Kidney tubule cell (primary cell): ENCODE measurements at places on chromosomes 2 and 18.

DNA sequence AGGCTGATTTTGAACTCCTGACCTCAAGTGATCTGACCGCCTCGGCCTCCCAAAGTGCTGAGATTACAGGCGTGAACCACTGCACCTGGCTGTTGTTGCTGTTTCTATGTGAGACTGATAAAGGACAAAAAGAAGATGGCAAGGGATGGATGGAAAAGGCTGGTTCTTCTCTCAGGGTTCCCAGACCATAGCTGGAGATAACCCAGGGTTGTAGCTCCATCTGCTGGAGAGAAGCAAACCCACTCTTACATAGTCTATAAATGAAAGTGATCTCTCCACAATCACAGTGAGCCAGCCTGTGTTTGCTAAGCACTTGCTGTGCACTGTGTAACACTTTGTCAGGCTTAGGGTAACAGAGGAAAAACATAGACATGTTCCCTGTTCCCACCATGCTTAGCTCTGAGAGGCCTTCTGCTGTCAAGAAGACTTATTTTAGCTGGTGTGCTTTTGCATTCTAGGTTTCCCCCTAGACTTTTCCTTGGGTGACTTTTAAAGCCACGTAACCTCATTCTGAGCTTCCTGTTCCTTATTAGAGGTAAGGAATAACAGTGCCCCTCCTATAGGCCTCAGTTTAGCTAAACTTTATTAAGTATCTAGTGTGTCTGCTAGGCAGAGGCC is 49.7 kb downstream of the LIMS1 start:
- peak; percentile 84 for DNase-seq

DNA sequence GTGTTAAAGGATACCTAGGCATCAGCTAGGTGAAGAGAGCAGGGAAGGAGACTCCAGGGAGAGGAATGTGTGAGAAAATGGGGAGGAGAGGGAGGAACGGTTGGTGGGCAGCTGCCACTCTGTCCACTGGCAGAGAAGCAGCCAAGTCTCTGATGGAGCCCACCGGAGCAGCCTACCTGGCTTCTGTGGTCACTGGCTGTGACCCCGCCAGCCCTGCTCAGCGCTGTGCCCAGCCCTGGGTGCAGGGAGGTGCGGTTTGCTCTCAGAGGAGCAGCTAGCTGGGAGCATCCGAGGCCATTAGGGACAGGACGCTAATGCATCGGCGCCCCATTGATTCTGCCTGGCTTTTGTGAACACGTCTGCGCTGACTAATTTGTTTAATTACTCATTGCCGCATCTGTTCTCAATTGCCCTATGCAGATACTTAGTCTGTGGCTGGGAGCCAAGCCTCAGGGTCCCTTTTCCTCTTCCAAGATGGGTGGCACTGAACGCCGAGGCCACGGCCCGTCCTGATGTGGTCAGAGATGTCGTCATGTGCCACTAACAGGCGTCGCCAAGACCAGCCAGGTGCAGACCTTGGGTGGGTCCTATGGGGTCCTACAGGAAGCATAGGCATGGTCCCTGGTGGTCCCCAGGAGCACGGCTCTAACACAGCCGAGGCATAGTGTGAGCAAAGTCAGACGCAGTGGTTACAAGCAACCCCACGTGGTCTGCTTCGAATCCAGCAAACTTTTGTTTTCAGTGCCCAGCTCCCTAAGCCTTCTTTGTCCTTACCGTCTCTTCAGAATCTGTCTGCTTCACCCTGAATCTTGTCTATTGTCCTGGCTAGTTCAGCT is 82.0 kb downstream of the RRM2 start:
- DNase-seq = no peak

GRCh38 chr18:61738042-61738441 is 154.8 kb downstream of the RNF152 start:
- DNase-seq = no peak

GRCh38 chr18:8603663-8604520 is 5.3 kb upstream of the RAB12 start:
- no peak for DNase-seq

- DNase-seq = no peak
Measured at GRCh38 chr2:179336782-179337534, 72.3 kb upstream of the SESTD1 start.

GRCh38 chr2:156541229-156541628 is 105.0 kb downstream of the GPD2 start:
- DNase-seq = no peak

DNA sequence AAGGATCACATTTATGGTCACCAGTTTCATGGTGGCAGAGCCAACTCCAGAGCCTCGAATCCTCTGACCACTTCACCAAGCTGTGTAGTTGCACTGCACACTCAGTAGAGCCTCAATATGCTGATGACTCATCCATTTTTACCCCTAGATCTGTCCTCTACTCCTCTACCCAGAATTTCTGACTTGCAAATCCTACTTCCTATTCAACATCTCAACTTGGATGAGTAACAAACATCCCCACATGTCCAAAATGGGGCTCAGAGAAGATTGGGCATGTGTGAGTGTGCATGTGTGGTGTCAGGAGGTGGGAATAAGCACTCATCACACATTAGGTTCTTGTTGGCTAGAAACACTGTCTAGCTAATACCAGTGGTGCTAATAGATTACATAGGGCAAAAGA is 57.8 kb upstream of the IGFBP2 start:
- DNase-seq = no peak

GRCh38 chr18:74896390-74896991 is 298.8 kb downstream of the ZNF407 start:
- DNase-seq = peak; percentile 71

GRCh38 chr18:54813305-54813704 is 15.0 kb upstream of the RAB27B start:
- no peak for DNase-seq

DNA sequence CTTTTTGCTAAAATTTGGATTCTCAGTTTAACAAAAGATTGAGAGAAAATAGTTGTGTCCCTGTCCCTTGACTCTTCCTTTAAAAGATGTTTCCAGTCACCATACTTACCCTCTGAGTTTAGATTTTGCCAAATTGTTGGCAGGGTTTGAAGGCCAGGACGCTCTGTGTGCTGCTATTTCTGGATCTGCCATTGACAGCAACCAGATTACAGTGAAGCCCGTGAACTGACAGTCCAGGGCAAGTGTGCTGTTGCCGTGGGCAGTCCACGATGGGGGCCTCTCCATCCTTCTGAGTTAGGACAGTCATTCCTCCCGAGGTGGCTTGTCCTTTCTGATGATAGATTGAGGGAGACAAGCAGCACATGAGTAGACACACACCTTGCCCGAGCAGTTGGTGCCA is 89.9 kb downstream of the PTPRM start:
- DNase-seq = no peak

DNA sequence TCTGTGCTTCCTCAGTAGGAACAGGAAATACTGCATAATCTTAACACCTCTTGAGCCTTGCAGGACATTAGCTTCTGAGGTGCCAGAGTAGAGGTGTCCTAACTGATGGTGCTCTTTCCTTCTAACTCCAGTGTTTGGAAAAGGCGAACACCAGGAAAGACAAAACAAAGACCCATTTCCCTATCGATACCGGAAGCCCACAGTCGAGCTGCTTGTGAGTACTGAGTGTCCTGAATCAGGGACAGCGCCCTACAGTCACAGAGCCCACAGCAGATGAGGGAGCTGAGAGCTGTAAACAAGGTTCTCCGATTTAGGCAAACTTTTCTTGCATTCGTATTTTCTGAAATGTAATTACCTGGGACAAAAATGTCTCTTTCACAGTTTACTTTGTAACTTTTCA is 50.7 kb downstream of the SLC14A2 start:
- DNase-seq = no peak

DNA sequence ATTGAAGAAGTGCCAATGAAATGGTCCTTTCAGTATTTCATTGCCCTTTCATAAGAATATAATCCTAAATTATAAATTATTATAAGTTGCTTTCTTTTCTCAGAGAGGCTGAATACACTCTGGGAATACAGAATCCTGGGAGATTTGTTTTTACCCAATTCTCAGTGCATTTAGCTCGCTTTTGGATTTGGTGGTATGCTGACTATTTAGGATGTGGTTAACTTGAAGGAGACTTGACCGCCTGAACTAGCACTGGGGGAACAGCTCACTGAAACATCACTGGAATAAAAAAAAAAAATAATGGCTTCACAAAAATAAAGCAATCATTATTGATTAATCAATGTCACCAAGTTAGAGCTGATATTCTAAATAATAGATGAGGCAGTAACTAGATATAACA is 10.2 kb downstream of the TNFAIP6 start:
- DNase-seq = no peak

DNA sequence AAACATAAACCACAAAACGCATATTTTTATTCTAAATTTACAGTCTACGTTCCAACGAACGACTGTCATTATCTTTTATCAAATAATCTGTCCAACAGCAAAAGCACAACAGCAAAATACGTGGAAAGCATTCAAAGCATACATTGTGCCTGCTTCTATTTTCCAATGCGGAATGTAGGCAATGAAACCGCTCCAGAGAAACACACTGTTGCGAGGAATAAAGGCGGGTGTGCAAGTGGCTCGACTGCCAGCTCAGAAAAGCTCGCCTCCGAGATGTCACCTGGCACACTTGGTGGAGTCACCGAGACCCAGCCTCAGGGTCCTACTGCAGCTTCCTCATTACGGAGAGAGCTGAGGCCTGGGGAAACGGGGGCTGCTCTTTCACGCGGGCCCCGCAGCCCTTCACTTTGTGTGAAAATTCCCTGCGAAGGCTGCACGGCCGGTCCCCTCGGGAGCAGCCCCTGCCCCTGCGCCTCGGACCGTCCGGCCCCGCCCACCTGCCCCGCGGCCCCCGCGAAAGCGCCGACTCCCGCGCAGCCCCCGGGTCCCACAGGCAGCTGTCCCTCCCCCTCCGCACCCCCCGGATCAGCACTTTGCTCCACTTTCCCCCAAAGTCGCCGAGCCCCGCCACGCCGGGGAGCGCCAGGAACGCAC is 752 bp downstream of the MGAT4A start:
- DNase-seq = peak; percentile 47

- DNase-seq = no peak
Measured at GRCh38 chr18:79628416-79629248, 51.0 kb upstream of the CTDP1 start.

DNA sequence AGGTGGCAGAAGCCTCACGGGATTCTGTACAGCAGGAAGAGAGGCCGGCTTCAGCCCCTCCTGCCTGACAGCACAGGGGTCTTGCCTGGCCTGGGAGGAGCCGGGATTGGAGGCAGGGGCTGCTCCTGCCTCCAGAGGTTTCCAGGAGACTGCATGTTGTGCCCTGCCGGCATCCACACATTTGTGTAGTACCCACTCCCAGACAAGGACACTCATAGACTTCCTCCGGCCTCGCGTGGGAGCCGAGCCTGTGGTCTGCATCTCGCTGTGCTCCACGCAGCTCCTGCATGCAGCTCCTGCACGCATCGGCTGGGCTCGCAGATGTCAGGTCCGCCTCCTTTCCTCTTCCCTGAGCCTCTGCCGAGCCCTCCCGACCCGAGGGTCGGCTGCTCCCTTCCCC is 34.7 kb downstream of the TPO start:
- DNase-seq = no peak

GRCh38 chr2:102313025-102313424 is 1.7 kb downstream of the IL1RL1 start:
- DNase-seq = peak; percentile 79

DNA sequence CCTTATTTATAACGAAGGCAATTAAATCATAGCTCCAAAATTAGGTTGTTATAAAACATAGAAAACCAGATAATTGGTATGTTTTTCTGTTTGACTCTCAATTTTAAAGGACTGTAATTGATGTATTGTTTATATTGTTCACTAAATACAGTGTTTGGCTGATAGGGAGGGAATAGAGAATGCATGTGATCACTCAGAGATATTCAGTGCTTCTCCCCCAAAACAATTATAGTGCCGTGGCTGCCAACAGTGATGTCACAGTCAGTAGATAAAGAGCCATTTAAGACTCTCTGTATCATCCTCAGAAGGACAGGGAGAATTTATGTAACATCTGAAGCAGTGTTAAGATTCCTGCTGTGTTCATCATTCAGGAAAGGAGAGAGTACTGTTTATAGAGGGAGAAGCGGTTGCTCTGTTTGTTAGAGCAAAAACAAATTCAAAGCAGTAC is 69.6 kb downstream of the PHLPP1 start:
- peak; percentile 24 for DNase-seq

DNA sequence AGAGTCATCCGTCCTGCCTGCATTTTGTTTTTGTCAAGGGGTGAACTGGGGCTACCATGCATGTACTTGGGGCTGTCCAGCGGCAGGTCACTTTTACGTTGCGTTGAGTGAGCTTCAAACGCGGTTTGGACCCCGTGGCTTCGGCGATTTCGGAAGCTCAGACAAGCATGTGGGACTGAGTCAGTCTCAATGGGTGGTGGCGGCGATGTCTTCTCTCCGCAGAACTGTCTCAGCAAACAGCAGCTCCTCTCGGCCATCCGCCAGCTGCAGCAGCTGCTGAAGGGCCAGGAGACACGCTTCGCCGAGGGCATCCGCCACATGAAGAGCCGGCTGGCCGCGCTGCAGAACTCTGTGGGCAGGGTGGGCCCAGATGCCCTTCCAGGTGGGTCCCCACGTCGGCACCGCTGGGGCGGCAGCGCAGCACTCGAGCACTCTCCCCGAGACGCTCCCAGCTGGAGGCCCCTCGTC is 21.3 kb downstream of the FBLN7 start:
- DNase-seq = no peak

GRCh38 chr18:12540751-12541150 is 117.2 kb downstream of the SPIRE1 start:
- no peak for DNase-seq

GRCh38 chr2:111688482-111688881 is 195.5 kb downstream of the ANAPC1 start:
- DNase-seq = no peak

- no peak for DNase-seq
Measured at GRCh38 chr2:88095022-88095421, 27.4 kb downstream of the SMYD1 start.

- no peak for DNase-seq
Measured at GRCh38 chr2:9327873-9328352, 95.4 kb downstream of the ITGB1BP1 start.

- no peak for DNase-seq
Measured at GRCh38 chr2:42947809-42948600, 155.6 kb upstream of the HAAO start.

DNA sequence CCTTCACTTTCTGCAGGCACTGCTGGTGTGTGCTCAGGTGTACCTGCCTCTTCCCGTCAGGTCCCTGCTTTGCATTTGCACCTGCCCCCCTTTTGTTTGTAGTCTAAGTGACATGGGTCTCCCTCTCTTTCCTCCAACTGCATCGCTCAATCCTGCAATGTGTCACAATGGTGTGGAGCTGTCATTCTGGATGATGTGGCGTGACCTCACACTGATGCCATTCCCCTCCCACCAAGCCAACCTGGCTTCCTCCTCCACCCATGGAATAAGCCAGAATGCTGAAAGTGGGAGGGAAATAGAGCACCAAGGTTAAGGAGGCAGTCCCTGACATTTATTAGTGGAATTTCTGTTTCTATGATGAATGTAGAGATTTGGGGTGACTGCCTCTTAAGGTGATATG is 156.7 kb downstream of the ZBTB7C start:
- DNase-seq = no peak

- no peak for DNase-seq
Measured at GRCh38 chr18:69819460-69819859, 128.2 kb downstream of the CD226 start.
